Heart left ventricle (tissue), 16 donors: ENCODE measurements at places on chromosomes 3 and 15.
A peak's percentile ranks its signal among the peaks of the same experiment; 100 is the strongest.

- no peak for DNase-seq
Observed at GRCh38 chr3:156685752-156686151, 11.4 kb downstream of the TIPARP start.

DNA sequence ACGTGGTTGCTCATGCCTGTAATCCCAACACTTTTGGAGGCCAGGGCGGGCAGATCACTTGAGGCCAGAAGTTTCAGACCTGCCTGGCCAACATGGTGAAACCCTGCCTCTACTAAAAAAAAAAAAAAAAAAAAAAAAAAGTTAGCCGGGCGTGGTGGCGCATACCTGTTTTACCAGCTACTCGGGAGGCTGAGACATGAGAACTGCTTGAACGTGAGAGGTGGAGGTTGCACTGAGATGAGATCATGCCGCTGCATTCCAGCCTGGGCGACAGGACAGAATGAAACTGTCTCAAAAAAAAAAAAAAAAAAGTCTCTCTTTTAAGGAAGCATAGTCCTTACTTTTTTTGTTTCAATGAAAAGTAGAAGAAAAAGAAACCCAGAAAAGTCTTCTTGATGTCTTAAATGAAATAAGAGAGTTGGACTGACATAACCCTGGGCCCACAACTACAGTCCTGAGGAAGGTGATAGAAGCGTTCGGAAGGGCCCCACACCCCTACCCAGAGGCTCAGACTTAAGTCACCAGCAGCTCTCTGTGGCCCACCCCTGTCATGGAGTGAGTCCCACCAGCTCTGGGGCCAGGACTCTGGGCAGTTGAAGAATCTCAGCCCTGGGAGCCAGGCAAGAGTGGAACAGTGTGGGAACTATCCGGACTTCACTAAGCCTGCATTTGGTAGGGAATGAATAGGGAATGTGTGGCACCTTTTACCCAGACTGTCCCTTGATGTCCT lies 2.6 kb downstream of the NME9 start:
- no peak for DNase-seq

DNA sequence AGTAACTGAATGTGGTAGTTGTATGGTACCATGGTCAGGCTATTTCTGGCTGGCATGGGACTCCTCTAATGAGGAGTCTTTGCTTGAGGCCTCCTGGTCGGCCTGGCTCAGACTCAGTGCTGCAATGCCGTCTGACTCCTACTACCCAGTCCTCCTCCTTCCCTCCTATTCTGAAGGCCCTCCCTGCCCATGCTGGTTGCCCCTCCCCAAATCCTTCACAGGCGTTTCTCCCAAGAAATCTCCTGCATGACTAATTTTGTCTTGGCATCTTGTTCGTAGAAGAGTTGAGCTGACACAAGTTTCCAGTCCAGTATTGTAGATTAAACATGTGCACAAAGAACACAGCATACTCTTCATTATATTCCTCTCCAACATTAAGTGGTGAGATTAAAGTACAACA lies 115.5 kb downstream of the NFKBIZ start:
- DNase-seq: no peak

DNA sequence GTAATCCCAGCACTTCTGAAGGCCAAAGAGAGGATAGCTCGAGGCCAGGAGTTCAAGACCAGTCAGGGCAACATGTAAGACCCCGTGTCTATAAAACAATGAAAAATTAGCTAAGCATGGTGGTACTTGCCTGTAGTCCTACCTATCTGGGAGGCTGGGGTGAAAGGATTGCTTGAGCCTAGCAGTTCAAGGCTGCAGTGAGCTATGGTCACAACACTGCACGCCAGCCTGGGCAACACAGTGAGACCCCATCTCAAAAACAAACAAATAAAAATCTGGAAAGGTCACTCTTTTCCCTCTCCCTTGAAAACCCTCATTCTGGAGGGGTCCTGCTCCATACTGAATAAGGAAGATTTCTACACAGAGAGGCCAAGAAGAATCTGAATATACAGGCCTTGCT lies 43.5 kb upstream of the ZNF280D start:
- DNase-seq: no peak

DNA sequence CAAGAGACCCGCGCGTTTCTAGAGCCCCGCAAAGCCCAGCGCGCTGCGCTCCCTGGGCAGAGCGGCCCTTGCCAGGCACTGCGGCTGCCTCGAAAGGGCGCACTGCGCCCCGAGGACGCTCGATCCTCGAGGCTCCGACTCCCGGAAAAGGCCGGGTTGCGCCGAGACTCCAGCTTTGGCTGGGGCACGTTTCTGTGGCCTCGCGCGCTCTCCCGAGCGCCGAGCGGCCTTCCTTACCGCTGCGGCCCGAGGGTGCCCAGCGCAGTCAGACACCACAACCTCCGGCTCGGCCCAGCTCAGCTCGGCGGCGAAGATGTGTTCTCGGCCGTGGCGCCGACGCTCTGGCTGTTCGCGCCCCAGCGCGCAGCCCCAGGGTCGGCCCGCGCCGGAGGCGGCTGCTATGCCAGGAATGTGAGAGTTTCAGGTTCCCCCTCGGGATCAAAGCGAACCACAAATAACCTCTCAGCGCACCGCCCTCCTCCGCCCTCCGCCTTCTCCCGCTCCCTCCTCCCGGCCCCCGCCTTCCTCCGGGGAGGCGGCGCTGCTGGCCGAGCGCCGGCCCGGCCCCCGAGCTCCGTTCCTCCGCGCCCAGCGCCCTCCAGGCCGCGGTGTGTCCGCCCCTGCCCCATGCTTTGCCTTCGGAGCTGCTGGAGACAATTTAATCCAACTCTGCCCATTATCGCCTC lies at the start of gene AMOTL2:
TSS of gene AMOTL2 (minus strand) at position 343 of the 686 bp plus-strand sequence. CDS start 3,014 bp downstream, outside the sequence.
- peak; percentile 92 for DNase-seq

DNA sequence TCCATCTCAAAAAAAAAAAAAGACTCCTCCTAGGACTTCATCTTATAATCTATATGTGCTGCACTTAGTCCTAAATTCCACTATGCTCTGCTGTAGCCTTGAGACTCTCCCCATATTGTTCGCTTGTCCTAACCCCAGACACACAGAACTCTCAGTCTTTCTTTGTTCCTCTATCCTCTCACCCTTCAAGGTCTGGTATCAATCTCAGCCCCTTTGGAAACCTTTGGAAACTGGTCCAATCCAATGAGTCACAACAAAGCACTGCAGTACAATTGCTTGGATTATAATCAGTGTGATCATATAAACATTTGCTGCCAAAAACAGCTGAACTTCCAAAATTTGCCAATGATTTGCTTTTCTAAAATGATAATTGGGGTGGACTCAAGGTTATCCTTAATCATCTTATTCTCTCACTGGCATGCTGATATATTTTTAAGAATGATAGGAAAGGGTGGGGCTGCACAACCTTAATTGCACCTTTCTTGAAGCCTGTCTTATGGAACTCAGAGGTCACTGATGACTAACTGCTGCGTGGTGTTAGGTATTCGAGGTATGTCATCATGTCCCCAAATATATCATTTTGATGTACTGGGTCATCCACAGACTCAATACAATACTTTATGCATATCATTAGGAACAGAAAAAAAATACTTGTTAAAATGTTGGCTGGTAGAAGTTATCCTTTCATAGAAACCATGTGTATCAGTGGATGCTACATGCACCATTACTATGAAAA lies 756.7 kb downstream of the NR2F2 start:
- DNase-seq: no peak

GRCh38 chr15:95018888-95019545 lies 787.7 kb downstream of the MCTP2 start:
- DNase-seq: no peak

- no peak for DNase-seq
Observed at GRCh38 chr15:77145370-77145769, 74.5 kb upstream of the TSPAN3 start.

GRCh38 chr3:116872688-116873087 lies 163.1 kb downstream of the TUSC7 start:
- DNase-seq: no peak

- no peak for DNase-seq
Observed at GRCh38 chr3:112466020-112466419, 33.3 kb downstream of the BTLA start.

GRCh38 chr3:176079785-176080184 lies 1117.5 kb downstream of the TBL1XR1 start:
- DNase-seq: no peak

DNA sequence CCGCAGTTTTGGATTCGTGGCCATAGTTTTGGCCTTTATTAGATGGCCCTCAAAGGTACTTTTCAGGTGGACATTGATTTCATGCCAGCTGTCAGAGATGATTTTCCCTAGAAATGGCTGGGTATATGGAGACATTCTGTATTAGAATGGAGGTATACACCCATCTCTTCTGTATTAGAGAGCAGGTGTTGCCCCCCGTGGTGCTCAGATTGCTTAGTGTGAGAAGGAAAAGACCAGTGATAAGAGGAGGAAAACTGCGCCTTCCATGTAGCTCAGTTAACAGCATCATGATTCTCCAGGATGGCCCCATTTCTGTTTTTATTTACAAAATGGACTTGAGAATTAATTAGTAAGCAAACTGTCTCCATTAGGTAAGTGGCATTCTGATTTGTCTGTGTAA lies 145.9 kb downstream of the IGF1R start:
- no peak for DNase-seq

DNA sequence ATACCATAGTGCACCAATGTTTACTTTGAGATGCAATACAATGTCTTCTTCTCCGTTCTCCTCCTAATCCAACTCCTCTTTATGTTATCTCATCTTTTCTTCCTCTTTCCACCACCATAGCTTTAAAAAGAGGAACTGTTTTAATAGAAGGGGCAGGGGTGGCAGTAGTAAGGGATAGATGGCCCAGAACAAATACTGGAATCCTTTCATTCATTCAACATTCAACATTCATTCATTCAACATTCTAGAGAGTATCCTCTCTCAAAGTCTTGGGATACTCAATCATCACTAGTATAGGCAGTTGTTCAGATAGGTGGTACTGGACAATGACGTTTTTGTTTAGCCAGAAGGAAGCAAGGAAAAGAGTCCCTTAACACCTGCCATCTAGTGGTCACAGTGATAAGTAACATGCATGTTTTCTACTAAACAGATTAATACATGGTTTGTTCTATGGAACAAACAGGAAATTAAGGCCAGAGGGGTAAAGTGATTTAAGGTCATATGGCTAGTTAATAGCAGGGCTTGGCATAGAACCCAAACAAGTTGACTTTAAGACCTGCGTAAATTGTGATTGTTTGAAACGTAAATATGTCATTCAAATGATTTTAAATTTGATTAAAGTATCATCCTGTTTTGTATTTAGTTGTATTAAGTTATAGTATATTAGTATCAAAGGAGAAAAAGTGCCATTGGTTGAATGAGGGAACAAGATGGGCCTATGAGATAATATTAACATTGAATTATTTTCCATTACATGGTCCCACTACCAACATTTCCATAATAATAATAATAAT lies 26.9 kb upstream of the EHHADH start:
- no peak for DNase-seq
